ENCODE measurements at places on chromosomes 13 and 19.

- DNase-seq, result no peak
These were observed 41.9 kb downstream of the CARS2 start for GRCh38 chr13:110664041-110664440.

- no peak for DNase-seq
These were observed 1.5 kb downstream of the SMAD9 start for GRCh38 chr13:36918246-36919131.

- DNase-seq, result no peak
These were observed 12.2 kb upstream of the BCAM start for GRCh38 chr19:44796701-44797115.

- no peak for DNase-seq
These were observed 257.5 kb upstream of the STARD13 start for GRCh38 chr13:33543089-33543459.

GRCh38 chr19:570251-570686 lies 2.1 kb upstream of the BSG start:
- DNase-seq, result no peak

DNA sequence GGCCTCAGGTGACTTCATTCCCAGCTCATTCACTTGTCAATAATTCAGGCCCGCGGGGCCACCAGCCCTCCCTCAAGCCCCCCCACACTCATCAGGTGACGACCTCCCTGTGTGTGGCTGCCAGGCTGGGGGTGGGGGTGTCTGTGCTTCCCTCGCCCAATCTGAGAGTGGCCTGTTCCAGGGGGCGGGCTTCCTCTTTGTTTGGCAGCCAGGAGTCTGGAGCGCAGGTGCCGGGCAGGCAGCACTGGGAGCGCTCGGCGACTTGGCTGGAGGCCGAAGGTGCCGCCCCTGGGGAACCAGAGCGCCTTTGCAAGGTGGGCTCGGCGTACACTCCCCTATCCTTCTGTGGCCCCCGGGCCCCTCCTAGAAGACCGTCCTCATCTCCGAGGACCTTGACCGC lies 5.4 kb upstream of the ZNF98 start:
- DNase-seq, result no peak

DNA sequence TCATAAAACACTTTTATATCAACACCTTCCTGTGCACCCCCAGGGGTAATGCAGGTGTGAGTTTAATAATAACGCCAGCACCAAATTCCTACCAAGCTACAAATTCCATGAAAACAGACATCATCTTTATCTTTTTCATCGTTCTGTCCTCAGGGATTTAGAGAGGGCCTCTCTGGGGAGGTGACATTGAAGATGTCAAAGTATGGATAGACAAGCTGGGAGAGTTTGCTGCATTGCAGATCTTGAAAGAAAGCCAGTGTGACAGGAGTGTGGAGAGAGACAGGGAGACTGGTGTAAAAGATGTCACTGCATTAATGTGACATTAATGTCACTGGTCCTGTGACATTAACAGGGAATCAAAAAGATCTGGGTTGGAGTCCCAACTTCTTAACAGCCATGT lies 10.1 kb downstream of the CACNG6 start:
- no peak for DNase-seq

DNA sequence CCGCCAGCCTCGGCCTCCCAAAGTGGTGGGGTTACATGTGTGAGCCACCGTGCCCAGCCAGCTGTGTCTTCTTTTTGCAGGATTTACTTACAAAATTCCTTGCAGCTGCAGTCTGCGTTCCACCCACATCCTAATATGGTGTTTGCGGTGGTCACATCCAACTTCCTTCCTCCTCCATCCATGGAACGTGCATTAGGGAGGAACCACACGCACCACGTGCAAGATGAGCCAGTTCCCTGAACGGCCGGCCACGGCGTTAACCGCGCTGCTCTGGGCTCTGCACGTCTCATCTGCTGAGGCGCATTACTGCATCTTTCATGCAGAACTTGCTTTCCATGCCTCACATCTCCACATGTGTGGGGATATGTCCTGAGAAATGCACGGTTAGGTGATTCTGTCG lies 13.0 kb upstream of the SIGLEC11 start:
- no peak for DNase-seq

DNA sequence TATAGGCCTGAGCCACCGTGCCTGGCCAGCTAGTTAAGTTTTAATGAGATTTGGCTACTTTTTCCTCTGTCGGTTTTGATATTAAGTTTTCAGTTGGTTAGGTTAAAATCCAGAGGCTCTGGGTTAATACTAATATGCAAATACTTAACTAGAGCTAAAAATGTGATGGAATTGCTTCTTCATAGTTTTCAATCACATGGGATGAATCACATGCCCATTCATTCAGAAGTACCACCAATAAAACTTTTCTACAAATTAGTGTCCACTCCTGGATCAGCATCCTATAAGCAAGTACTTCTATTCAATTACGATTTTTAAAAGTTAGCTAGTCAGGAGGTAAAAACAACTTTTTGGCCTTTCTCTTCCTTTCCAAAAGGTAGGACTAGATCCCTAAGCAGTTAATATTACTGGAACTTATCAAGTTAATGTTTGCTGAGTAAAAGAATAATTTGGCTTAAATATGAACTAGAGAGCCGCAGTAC lies 4.3 kb downstream of the SLC25A30 start:
- DNase-seq, result no peak
